ENCODE measurements at places on chromosomes 5 and 9.

DNA sequence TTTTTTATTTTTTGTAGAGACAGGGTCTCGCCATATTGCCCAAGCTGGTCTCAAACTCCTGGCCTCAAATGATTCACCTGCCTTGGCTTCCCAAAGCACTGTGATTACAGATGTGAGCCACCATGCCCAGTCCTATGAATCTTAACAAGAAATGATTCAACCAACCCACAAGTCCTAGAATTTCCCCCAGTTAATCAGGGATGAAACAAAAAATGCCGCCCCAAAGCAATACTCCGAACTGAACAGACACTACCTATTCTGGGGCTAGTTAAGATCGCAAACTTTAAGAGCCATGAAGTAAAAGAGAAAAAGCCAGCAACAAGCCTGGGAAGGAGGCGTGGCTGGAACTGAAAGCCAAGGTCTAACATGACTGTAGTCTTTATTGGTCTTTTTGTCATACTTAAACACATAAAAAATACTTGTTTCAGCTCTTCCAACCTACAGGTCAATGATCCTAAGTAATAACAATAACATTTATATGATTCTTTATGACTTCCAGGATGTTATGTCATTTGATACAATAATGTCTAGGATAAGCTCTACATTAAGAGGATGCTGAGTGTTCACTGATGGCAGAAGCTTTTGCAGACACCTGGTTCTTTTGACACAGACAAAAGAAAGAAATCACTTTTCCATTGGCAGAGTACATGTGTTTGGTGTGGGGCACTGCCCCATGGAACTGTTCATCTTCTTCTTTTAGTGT lies 361.1 kb upstream of the TLE4 start:
- no peaks in the 10 kb centered on the region for H3K4me1 ChIP-seq
- DNase-seq = no peak
- H3K36me3 ChIP-seq = no peaks in the 10 kb centered on the region
- H3K4me3 ChIP-seq = no peak overlapping the region
- no peaks in the 10 kb centered on the region for H3K27me3 ChIP-seq

GRCh38 chr9:97556721-97557605 lies 55.5 kb downstream of the TMOD1 start:
- H3K4me1 ChIP-seq = no peaks in the 10 kb centered on the region
- H3K36me3 ChIP-seq = no peaks in the 10 kb centered on the region
- peaks cover 3% of the 10 kb centered on the region for H3K27me3 ChIP-seq
- DNase-seq = no peak

DNA sequence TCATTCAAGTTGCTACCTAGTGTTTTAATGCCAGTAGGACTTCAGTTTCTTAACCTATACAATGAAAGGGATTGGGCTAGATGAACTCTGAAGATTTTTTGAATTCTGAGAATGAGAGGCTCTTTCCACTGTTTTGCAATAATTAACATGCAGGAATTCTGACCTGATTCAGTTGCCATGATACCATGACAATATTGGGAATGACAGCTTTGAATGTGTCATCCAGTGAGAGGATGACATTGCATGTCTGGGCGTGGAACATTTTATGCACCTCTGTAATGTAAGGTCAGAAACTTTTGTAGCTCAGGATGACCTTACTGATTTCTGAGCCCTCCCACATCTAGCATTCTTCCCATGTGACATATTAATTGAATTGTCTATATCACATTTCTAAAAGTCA lies 30.6 kb upstream of the SPINK5 start:
- H3K4me1 ChIP-seq = no peaks in the 10 kb centered on the region
- H3K27me3 ChIP-seq = no peaks in the 10 kb centered on the region
- H3K4me3 ChIP-seq = no peak overlapping the region
- H3K36me3 ChIP-seq = no peaks in the 10 kb centered on the region

- no peak overlapping the region for H3K27ac ChIP-seq
- no peaks in the 10 kb centered on the region for H3K36me3 ChIP-seq
- H3K4me3 ChIP-seq = no peak overlapping the region
- H3K4me1 ChIP-seq = no peaks in the 10 kb centered on the region
- no peak for DNase-seq
These were observed 61.4 kb downstream of the SLC44A1 start for GRCh38 chr9:105305856-105306255.

Measured in DND-41 (cell line).